ENCODE measurements at places on chromosomes 1 and 21.

DNA sequence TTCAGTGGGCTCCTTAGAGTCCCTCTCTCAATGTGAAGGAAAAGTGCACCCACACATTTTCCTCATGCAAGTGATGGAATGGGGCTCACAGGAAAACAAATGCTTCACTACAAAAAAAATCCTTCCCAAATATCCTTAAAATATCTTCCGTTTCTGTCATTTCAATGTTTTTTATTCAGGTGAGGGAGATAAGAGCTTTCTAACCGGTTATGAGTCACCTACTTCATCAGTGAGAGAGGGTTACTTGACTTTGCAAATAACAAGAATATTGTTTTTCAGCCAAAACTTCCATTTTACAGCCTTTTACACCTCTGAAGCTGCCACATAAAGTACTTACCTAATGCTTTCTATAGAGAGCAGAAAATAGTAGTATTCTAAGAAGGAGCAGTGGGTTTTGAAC, 98.3 kb upstream of the CD55 start:
- DNase-seq = no peak

GRCh38 chr21:45470773-45471524, 66.0 kb downstream of the COL18A1 start:
- no peak for DNase-seq

DNA sequence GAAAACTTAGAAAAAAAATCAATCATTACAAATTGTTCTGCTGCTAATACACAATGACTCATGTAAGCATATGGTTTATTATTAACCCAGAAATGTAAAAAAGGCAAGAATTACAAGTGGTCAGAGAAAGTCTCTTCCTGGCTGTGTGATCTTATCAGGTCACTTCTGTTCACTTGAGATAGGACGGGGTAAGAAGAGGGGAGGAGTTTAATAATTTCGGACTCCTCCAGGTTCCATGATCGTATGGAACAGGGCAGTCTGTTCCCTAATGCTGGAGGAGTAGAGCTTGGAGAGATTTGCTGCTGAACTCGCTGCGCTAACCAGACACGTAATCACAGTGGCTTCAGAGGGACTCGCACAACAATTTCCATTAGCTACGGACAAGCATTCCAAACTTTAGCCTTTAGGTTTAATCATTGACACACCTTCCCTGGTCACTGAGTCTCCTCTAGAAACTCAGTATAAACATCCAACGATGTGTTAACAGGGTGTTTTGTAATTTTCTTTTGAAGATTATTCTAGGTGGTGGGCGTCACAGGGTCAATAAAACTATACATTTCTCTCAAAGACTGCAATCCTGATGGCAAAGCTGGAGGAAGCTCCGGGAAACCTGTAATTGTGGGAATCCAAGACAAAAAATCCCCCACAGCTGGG, 1.3 kb downstream of the CRYZ start:
- DNase-seq = no peak

- DNase-seq = no peak
Measured at GRCh38 chr1:212269306-212269705, 15.9 kb upstream of the PPP2R5A start.

DNA sequence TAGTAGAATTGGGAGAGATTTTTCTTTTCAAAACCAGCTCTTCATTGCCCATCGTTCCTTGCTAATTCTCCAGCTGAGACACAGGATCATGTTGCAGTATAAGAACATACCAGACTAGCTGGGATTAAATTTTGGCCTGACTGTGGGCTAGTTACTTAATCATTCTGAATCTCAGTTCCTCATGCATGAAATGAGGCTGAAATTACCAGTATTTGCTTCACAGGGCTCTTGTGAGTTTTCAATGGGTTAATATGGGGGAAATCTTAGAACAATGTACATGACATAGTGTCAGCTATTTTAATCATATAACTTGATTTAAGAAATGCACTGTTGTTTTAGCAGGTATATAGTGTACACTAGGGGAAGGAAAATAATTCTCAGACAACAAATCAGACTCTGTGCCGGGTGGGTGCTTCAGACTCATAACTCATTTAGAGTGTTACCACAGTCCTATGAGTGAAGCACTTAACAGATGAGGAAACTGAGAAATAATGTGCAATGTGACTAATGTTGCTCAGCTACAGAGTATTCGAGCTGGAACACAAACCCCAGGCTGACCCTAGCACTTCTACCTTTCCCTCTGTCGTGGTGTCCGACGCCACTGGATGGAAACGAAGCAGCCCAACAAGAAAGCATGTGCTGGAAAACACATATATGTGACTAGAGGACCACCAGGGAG, 137.6 kb upstream of the SGIP1 start:
- DNase-seq = no peak

- DNase-seq = no peak
Measured at GRCh38 chr1:155859881-155860871, 809 bp downstream of the SYT11 start.

DNA sequence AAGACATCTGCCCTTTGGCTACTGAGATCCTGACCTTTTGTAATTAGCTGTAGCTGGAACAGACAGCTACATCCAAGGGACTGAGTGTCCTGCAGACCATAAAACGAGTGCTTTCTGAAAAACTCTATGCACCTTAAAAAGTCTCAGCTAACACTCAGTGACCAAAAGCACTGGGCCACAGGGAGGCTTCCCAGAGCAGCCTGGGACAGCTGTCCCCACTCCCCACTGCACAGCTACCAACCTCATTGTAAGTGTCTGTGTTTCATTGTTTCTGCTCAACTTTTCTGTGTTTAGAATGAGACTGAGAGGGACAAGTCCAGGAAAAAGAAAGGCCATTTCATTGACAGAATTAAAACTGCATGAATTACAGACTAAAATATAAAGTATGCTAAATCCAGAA, 80.7 kb downstream of the SMYD2 start:
- DNase-seq = no peak

DNA sequence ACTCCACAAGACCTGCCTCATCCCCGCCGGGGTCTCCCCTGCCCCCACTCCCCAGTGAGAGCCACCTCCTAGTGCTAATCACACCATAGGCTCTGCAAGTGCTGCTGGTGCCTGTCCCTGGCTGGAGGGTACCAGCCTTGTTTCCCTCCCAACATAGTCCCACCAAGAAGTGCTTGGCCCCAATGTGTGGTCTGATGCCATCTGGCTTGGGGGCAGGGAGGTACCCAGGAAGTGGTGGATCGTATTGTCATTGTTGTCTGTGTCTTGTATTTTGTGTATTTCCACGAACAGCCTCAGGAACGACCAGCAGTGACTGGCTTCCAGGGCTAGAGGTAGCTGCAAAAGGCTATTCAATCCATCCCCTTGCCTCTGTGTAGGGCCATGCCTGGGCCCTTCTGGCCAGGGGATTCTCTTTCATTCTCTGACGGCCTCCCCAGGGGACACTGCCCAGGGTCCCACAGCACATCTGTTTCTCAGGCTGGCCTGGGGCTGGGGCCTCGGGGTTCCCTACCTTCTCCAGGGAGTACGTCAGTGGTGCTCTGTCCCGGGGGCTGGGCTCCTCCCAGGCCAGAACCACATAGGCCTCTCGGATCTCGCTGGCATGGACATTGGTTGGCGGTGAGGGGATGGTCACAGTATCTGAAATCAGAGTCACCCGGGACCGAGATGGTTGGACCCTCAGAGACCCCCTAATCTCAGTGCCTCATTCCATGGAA, 22.8 kb downstream of the MYOM3 start:
- no peak for DNase-seq

GRCh38 chr1:199247891-199248290, 609.1 kb downstream of the PTPRC start:
- DNase-seq = no peak

GRCh38 chr1:98693385-98693784, 31.9 kb downstream of the SNX7 start:
- DNase-seq = no peak

- DNase-seq = no peak
Measured at GRCh38 chr1:54273795-54274163, 73.8 kb downstream of the MRPL37 start.

- DNase-seq = no peak
Measured at GRCh38 chr1:171828794-171829193, 12.5 kb upstream of the DNM3 start.

GRCh38 chr1:156616463-156616862, 2.8 kb upstream of the HAPLN2 start:
- no peak for DNase-seq

DNA sequence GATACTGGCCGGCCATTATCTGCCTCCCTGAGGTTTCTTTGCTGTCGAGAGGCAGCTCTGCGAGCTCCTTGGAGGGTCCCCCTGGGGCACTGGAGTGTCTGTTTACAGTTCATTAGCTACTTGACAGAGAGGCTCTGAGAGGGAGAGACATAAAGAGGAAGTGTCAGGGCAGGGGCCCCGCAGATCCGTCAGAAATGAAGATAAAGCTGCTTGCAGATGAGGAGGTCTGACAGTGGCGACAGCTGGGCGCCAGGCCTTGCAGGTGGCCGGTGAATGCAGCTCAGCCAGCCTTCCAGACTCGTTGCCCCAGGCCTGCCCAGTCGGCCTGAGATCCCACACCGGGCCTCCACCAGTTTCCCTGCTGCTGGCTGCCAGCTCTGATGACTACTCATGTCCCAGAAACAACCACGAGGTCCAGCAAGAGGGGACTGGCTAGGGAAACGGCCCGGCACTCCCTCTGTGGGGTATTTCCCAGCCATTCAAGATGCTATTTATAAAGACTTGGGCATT, 84.7 kb downstream of the DISP3 start:
- DNase-seq = no peak

DNA sequence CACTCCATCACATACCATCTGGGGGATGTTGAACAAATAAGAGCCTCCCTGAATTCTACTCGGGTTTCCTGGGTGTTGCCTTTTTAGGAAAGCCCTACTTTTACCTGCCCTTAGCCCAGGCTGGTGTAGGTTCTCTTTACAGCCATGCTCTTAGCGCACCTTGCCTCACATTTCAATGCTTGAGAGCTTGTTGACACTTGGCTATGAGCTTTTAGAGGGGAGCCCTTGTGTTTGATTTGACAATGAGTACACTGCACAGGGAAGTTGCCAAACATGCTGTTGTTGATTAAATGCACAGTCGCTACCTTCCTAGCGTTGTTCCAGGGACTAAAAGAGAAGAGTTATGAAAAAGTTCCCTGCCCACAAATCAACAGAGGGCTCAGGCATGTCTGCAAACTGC, 103.8 kb downstream of the TRABD2B start:
- DNase-seq = no peak

DNA sequence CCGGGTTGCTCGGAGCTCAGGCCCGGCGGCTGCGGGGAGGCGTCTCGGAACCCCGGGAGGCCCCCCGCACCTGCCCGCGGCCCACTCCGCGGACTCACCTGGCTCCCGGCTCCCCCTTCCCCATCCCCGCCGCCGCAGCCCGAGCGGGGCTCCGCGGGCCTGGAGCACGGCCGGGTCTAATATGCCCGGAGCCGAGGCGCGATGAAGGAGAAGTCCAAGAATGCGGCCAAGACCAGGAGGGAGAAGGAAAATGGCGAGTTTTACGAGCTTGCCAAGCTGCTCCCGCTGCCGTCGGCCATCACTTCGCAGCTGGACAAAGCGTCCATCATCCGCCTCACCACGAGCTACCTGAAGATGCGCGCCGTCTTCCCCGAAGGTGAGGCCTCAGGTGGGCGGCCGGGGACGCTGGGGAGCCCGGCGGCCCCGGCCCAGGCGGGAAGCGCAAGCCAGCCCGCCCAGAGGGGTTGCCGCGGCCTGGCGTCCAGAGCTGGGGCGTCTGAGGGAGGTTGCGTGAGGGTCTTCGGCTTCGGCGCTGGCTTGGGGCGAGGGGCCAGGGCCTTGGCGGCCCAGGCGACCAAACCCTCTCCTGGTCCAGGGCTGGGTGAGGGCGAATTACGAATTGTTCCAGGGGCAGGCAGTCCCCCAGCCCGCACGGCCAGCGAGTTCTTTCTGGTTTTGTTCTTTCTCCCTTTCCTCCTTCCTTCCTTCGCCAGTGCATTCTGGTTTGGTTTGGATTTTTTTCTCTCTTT, 805 bp downstream of the SIM2 start:
- no peak for DNase-seq

DNA sequence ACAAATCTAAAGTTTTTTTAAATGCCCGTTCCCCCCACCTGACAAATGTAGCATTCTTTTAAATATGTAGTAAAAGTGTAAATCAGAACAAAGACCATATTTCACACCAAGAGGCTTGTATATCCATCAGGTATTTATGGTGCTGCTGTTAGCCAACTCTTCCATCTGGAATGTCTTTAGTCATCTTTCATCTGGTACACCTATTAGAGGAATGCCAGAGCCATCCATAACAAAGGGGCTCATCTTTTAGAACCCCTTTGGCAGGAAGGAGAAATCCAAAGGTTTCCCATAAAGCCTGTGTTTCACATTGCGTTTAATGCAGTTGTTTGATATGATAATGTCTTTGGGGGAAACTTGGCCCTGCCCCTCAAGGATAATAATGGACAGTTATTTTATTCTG, 79.3 kb upstream of the C1orf87 start:
- DNase-seq = no peak

DNA sequence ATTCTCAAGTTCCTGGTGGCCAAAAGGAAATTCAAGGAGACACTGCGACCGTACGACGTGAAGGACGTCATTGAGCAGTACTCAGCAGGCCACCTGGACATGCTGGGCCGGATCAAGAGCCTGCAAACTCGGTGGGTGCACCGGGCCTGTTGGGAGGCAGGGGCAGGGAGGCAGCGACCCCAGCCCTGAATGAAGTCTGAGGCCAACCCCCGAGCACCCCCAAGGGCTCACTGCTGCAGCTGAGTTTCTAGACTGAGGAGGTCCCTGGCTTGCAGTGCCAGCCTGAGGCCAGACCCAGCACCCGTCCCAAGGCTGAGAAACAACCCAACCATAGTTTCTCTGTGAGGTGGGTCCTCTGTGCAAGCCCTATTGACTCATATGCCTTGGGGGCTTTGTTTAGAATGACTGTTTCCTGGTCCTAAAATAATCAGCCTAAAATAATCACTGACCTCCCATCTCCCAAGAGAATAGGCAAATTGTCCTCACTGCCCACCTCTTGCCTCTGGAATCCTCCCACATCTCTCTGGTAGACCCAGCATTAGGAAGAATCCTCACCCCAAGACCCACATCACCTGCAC, 27.1 kb downstream of the CITED4 start:
- no peak for DNase-seq

GRCh38 chr1:174692313-174692712, 244.5 kb downstream of the GPR52 start:
- DNase-seq = no peak
